ENCODE measurements at places on chromosomes 1 and 21. TPM values are rescaled to one million over a fixed set of nuclear protein-coding genes. Genes with fewer than 3 reads are reported as not detected.

CFHR1 gene
- total RNA-seq = 0.81 TPM

DNA sequence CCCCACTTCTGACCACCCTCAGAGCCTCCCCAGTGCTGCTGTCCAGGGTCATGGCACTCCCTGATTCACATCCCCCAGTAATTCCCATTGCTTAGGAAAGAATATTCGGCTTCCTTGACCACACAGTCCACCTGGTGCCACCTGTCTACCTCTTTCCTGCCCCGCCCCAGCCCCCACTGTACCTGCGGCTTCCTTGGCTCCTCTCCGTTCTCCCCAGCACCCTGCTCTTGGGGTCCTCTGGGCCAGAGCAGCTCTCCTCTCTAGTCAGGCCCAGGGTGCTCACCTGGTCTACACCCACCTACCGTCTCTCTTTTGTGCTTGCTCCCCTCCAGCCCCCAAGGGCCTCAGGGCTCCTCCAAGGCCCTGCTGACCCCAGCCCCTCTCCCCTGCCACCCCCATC is 142.6 kb downstream of the PEX14 start:
- no peaks in the 10 kb centered on the region for H3K4me1 ChIP-seq

GRCh38 chr1:82019508-82019907 is 218.8 kb downstream of the ADGRL2 start:
- H3K36me3 ChIP-seq = no peaks in the 10 kb centered on the region
- no peaks in the 10 kb centered on the region for H3K27me3 ChIP-seq
- H3K27ac ChIP-seq = no peak overlapping the region
- no peak for DNase-seq
- H3K4me3 ChIP-seq = no peak overlapping the region

DNA sequence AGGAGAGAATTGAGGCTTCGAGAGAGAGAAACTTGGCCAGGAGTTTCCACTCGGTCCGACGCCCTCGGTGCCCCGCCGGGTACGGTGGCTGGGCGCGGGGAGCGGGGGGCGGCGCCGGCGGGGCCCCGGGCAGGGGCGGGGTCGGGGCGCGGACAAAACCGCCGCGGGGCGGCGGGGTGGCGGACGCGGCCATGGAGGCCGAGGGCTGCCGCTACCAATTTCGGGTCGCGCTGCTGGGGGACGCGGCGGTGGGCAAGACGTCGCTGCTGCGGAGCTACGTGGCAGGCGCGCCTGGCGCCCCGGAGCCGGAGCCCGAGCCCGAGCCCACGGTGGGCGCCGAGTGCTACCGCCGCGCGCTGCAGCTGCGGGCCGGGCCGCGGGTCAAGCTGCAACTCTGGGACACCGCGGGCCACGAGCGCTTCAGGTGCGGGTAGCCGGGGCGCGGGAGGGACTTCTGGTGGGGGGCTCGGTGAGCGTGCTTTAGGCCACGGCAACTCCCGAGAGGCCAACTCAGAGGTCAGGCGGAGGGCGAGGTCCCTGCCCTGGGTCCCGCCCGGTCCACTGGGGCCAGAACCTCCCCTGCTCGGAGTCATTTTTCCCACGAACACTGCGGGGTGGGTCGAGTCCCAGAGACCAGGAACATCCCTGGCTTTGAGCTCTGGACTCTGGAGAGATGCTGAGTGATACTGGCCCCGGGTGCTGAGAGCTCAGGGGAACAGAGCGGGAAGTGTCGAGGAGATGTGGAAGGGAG is 431 bp downstream of the RAB42 start:
- no peaks in the 10 kb centered on the region for H3K27me3 ChIP-seq
- H3K4me3 ChIP-seq = peak overlapping the region; percentile 54
- no peaks in the 10 kb centered on the region for H3K4me1 ChIP-seq
- DNase-seq = no peak

SH3D21 gene
- total RNA-seq = 18.3 TPM

DNA sequence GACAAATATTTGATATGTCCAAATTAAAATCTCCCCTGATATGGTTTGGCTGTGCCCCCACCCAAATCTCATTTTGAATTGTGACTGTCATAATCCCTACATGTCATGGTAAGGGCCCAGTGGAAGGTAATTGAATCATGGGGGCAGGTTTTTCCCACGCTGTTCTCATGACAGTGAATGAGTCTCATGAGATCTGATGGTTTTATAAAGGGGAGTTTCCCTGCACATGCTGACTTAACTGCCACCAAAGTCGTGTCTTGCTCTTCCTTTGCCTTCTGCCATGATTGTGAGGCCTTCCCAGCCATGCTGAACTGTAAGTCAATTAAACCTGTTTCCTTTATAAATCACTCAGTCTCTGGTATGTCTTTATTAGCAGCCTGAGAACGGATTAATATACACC is 207.0 kb downstream of the BARHL2 start:
- H3K36me3 ChIP-seq = no peaks in the 10 kb centered on the region
- no peaks in the 10 kb centered on the region for H3K27me3 ChIP-seq
- no peaks in the 10 kb centered on the region for H3K4me1 ChIP-seq

CLCA2 gene
- total RNA-seq = 0.25 TPM

DNA sequence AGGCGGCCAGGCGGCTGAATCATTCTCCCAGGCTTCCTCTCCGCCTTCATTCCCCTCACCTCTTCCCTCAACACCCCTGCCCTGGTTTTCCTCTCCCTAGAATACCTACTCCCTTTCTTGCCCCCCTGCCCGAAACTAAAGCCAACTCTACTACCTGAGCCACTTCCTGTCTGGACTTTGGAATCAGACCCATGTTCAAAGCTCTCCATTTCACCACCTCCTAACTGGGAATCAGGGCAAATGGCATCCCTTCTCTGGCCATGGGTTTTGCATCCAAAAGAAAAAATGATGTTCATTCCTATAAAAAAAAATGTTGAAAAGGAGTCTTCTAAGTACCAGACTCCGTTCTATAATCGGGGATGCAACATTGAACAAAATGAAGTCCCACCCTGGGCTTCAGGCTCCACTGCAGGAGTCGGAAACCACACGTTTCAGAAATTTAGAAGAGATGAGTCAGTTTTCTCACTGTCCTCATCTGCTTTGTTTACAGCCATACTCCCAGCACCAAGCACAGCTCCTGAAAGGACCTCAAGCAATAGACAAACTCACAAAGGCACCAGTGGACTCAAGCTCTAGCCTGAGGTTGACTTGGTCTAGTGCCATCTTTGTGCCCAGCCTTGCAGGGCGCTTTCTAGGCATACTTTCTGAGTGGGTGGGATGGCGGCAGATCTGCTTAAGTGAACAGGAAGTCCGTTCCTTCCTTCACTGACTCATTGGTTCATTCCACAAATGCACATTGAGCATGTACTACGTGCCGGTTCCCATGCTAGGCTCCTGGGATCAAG is 176.2 kb downstream of the IGSF21 start:
- no peaks in the 10 kb centered on the region for H3K36me3 ChIP-seq
- H3K27me3 ChIP-seq = peaks cover 61% of the 10 kb centered on the region
- DNase-seq = no peak

CAMSAP2 gene
- total RNA-seq = 40.3 TPM

GRCh38 chr1:75542818-75543570 is 67.9 kb downstream of the SLC44A5 start:
- no peaks in the 10 kb centered on the region for H3K4me1 ChIP-seq
- no peak for DNase-seq
- no peaks in the 10 kb centered on the region for H3K36me3 ChIP-seq
- H3K4me3 ChIP-seq = no peak overlapping the region
- no peaks in the 10 kb centered on the region for H3K27me3 ChIP-seq

GRCh38 chr1:4951601-4952000 is 297.2 kb downstream of the AJAP1 start:
- no peaks in the 10 kb centered on the region for H3K4me1 ChIP-seq
- no peak overlapping the region for H3K4me3 ChIP-seq

DNA sequence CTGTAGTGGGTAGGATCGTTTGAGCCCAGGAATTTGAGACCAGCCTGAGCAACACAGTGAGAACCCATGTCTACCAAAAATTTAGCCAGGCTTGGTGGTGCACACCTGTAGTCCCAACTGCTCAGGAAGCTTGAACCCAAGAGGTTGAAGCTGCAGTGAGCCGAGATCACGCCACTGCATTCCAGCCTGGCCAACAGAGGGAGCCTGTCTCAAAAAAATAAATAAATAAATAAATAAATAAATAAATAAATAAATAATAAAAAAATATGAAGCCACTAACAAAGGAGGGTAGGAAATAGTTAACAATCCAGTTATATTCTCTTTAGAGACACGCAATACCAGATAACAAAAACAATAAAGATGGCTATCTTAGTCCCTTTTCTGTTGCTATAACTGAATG is 11.9 kb upstream of the CBR3 start:
- peaks cover 15% of the 10 kb centered on the region for H3K4me1 ChIP-seq
- no peaks in the 10 kb centered on the region for H3K27me3 ChIP-seq
- no peak overlapping the region for H3K4me3 ChIP-seq
- H3K36me3 ChIP-seq = no peaks in the 10 kb centered on the region
- no peak overlapping the region for H3K27ac ChIP-seq

- DNase-seq = no peak
- no peaks in the 10 kb centered on the region for H3K27me3 ChIP-seq
- no peak within 1 kb of the TSS for H3K27ac ChIP-seq
- no peak within 1 kb of the TSS for H3K4me3 ChIP-seq
Observed at GRCh38 chr1:206921772-206922265, at the start of gene FCMR. TSS of gene FCMR (minus strand) at chr1:206921941. CDS start at chr1:206921854, 87 bp downstream.

PIGR gene
- total RNA-seq = 0.10 TPM

B3GALT6 gene
- total RNA-seq = 16.2 TPM

DNA sequence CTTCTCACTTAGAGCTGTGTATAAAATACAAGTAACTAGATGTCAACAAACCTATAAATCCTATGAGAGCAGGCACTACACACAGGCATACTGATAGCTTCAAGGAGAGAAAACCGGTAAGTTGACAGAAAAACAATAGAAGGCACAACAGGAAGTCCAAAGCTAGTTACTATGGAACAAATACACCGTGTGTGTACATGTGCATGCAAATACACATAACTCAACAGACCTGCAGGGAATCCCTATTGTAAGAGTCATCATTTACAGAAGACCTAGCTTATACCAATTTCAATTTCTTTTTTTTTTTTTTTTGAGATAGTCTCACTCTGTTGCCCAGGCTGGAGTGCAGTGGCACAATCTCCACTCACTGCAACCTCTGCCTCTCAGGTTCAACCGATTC is 26.3 kb downstream of the JAK1 start:
- H3K4me3 ChIP-seq = no peak overlapping the region
- no peak overlapping the region for H3K27ac ChIP-seq
- no peaks in the 10 kb centered on the region for H3K36me3 ChIP-seq
- H3K27me3 ChIP-seq = no peaks in the 10 kb centered on the region
- no peak for DNase-seq
- no peaks in the 10 kb centered on the region for H3K4me1 ChIP-seq

DNA sequence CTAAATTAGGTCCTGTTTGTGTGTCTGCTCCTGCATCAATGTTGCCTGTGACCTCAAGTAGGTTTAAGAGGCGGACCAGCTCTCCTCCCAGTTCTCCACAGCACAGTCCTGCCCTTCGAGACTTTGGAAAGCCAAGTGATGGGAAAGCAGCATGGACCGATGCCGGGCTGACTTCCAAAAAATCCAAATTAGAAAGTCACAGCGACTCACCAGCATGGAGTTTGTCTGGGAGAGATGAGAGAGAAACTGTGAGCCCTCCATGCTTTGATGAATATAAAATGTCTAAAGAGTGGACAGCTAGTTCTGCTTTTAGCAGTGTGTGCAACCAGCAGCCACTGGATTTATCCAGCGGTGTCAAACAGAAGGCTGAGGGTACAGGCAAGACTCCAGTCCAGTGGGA is 79.9 kb downstream of the PRDM2 start:
- no peaks in the 10 kb centered on the region for H3K27me3 ChIP-seq
- no peaks in the 10 kb centered on the region for H3K4me1 ChIP-seq
- no peak for DNase-seq
- H3K4me3 ChIP-seq = no peak overlapping the region
- no peak overlapping the region for H3K27ac ChIP-seq

- H3K36me3 ChIP-seq = no peaks in the 10 kb centered on the region
- DNase-seq = peak; percentile 64
- peaks cover 71% of the 10 kb centered on the region for H3K4me1 ChIP-seq
- H3K4me3 ChIP-seq = peak overlapping the region; percentile 42
- peak overlapping the region; percentile 99 for H3K27ac ChIP-seq
Observed at GRCh38 chr21:29182691-29183092, 52.2 kb downstream of the MAP3K7CL start.

SYT2 gene
- total RNA-seq = not detected

- no peaks in the 10 kb centered on the region for H3K4me1 ChIP-seq
- no peak overlapping the region for H3K27ac ChIP-seq
- no peak for DNase-seq
- no peak overlapping the region for H3K4me3 ChIP-seq
- H3K36me3 ChIP-seq = no peaks in the 10 kb centered on the region
Observed at GRCh38 chr1:175866776-175867175, 123.4 kb upstream of the TNR start.

LORICRIN gene
- not detected for total RNA-seq

LAMC1 gene
- total RNA-seq = 121 TPM

DNA sequence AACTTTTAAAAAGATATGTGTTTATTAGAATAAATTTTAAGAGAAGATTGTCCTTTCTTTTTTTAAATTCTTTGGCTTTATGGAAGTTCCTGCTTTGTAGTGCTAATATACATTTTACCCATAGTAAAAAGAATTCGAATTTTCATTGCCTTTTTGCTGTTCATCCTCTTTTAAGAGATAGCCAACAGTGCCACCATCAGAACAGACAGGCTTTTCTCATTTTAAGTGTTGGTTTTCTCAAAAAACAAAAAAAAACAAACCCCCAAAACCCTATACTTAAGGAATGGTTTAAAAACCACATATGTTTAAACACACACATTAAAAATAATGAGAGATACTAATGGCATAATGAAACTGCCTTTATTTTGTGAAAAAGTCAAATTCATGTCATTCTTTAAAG is 118.8 kb downstream of the NEK7 start:
- no peaks in the 10 kb centered on the region for H3K27me3 ChIP-seq
- no peaks in the 10 kb centered on the region for H3K4me1 ChIP-seq
- H3K36me3 ChIP-seq = peaks cover 6% of the 10 kb centered on the region
- no peak overlapping the region for H3K4me3 ChIP-seq
- H3K27ac ChIP-seq = no peak overlapping the region

DNA sequence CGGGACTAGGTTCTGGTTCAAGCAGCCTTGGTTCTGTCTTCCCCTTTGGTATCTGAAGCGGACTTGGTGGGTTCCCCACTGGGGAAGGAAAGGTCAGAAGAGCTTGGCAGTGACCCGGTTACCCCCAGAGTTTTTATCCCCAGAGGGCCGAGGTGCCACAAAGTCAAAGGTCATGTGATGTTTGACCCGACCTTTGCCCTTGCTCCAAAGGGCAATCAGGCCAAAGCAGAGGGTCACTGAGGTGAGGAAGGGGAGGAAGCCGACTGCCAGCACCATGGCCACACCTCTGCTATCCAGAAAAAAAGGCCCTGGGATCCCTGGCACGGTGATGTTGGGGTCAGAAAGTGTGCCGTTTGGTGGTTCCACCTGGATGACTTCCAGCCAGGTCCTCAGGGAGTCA is 4.4 kb downstream of the LINGO4 start:
- H3K4me3 ChIP-seq = no peak overlapping the region
- H3K27me3 ChIP-seq = 0 out of 2 replicates have a peak, but pooled peaks cover 3% of the 10 kb centered on the region
- no peak overlapping the region for H3K27ac ChIP-seq
- no peaks in the 10 kb centered on the region for H3K36me3 ChIP-seq
- no peak for DNase-seq

DNA sequence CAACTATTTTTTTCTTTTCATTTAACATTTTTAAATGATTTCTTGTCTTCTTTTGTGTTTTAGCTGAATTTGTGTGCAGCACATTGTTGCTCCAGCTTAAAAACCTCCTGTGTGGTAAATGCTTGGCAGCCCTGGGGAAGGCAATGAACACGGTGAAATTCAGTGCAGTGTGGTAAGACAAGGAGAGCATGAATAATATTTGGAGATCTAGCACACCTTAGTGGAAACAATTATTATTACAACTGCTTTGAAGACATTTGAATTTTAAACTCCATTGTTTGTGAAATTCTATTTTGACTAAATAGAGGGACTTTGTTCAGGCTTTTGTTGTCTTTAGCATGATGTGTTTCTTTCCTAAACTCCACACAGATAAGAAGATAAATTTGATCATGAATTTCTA is 242.6 kb upstream of the CXADR start:
- peak; percentile 34 for DNase-seq
- no peak overlapping the region for H3K4me3 ChIP-seq
- no peak overlapping the region for H3K27ac ChIP-seq
- no peaks in the 10 kb centered on the region for H3K36me3 ChIP-seq
- no peaks in the 10 kb centered on the region for H3K27me3 ChIP-seq

Data from PC-9 (cell line).